H1 (cell line): ENCODE measurements at places on chromosomes 2 and 18.

DNA sequence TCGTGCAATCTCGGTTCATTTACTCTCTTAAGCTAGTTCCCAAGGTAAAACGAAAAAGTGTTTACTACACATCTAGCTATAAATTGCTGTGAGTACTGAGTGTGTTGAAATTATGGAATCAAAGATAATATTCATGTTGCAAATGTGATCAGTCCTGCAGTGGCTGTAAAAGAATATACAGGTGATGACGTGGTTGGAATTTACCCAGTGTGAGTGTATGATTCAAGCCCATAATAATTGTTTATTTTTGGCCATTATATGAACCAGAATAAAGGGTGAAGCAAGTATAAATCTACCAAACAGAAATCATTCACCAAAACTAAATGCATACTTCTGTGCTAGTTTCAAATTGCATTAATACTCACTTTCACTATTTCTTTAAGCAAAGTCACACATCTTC is 1363.6 kb upstream of the CHAC2 start:
- no peak for DNase-seq
- no peaks in the 10 kb centered on the region for H3K4me1 ChIP-seq
- H3K27ac ChIP-seq = no peak overlapping the region

- no peak overlapping the region for H3K4me3 ChIP-seq
- no peaks in the 10 kb centered on the region for H3K27me3 ChIP-seq
- DNase-seq = no peak
- no peak overlapping the region for H3K27ac ChIP-seq
These were observed 47.5 kb downstream of the PTGR3 start for GRCh38 chr18:75161256-75162028.

DNA sequence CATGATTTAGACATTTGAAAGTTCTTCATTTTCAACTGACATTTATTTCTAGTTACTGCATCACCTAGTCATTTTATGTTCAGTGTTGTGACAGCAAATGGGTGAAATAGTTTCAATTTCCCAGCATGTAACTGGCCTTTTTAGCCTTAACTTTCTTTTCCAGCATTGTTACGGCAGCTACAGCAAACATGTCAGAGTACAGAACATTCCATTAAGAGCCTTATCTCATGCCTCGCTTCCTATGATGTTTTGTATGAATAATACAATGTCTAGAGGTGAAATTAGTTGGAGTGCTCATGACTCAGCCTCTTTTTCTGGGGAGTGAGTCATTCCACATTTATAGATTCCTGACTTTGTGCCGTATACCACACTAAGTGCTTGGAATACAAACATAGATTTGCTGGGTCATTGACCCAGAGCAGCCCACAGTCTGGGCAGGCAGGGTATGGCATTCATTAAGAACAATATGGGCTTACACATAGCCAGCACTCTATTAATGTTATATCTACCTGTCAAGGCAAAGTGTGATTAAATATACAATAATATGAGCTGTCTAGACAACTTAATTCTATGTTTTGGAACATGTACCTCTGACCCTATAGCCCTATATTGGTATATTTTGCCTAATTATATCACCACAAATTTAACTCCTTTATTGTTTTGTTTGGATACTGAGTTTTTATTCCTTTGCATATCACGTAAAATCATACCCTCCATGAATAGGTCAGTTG is 72.2 kb downstream of the MAP2 start:
- no peak overlapping the region for H3K4me3 ChIP-seq
- DNase-seq = no peak
- H3K36me3 ChIP-seq = no peaks in the 10 kb centered on the region

- H3K4me1 ChIP-seq = peaks cover 3% of the 10 kb centered on the region; the same call in 1 of the 2 replicates
- H3K27me3 ChIP-seq = no peaks in the 10 kb centered on the region
- no peak for DNase-seq
- no peak overlapping the region for H3K4me3 ChIP-seq
- H3K36me3 ChIP-seq = no peaks in the 10 kb centered on the region
- no peak overlapping the region for H3K27ac ChIP-seq
These were observed 111.7 kb downstream of the CDH2 start for GRCh38 chr18:28065031-28065792.

DNA sequence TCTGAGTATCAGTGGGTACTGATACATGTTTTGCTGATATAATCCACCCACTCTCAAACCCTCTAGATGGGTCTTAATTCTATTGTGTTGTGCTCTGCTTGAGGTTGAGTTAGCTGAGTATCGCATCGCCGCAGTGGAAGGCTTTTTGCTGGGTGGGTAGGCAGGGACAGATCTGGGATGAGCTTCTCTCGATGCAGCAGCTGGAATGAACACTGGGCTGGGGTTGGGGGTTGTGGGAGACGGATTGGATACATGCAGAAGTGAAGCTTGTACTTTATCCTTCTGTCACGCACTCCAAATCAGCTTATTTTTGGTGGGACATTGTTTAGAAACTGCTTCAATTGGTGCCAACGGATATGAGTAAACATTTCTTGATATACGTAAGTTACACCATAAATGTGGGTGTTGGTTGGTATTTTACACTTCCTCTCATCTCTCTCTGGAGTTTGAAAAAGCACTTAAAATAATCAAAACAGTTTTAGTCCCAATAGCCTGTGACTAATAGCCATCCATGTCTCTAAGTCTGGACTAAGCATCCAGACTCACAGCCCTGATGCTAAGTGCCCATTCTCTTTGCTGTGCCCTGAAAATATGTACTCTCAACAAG is 107.1 kb downstream of the POLE4 start:
- H3K36me3 ChIP-seq = no peaks in the 10 kb centered on the region
- H3K4me3 ChIP-seq = no peak overlapping the region
- DNase-seq = no peak

DNA sequence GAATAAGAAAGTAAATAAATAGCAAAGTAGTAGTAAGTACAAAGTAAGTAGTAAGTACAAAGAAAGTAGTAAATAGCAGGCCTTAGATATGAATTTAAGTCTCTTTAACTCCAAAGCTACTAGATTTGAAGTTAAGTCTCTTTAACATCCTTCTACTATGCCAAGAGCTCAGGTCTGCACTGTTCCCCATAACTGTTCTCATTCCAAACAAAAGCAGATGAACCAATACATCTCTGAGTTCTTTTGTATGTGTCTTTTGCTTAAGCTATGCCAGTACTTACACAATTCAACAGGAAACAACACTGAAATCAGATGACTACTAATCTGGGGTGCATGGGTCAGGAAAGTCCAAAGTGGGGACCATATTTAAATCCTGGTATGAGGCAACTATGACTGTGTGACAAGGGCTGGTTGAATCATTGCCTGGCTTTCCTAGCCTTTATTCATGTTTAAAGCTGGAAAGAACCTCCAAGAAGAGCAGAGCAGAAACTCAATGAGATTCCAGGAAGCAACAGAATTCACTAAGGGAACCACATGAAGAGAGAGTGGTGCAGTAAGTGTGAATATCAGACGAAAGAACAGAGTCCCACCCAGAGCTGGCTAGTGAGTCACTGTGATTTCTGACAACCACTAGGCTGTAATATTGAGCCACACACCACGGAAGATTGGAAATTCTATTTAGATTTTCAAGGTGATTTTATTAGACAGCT is 51.0 kb upstream of the CYP26B1 start:
- H3K27me3 ChIP-seq = no peaks in the 10 kb centered on the region
- no peaks in the 10 kb centered on the region for H3K36me3 ChIP-seq
- H3K4me3 ChIP-seq = no peak overlapping the region
- DNase-seq = no peak
- H3K4me1 ChIP-seq = no peaks in the 10 kb centered on the region
